PC-9 (cell line): ENCODE measurements at places on chromosomes 5 and 9. TPM values are rescaled to one million over a fixed set of nuclear protein-coding genes. Genes with fewer than 3 reads are reported as not detected.

DNA sequence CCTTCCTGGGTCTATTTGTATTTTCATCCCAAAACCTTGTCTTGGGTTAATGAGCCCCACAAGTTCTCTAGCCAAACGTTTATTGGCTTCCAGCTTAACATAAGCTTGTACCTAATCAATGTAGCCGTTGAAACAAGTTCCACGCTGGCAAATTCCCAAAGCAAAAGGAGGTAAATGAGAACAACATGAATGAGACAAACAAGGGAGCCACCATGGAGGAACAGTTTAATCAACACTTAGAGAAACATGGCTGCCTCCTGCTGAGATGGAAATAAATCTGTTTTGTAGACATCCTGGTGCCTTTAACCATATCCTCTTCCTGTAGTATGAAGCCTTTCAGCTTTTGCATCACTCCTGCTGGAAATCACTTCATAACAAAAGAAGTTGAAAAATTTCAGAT lies 166.6 kb upstream of the NFIB start:
- DNase-seq = no peak

DNA sequence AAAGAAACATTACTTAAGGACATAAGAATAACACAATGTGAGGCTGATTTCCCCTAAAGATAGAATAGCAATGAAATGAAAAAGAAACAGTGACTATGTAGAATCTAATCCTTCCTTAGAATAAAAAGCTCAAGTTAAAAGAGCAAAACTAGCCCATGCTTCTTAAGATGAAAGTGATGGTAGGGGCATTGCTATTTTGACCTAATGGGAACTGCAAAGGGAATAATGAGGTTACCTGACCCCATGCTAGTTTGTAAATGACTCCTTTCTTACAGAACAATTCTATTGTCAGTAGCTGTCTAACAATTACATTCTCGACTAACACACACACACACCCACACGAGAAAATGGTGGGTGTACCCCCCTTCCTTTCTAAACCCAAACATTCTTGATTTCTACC lies 575.8 kb downstream of the CSNK1G3 start:
- no peak for DNase-seq

Gene CENPK
- 34.6 and 45.6 TPM in 2 replicates for total RNA-seq

- no peak for DNase-seq
Measured at GRCh38 chr9:97848480-97849237, 4.4 kb upstream of the FOXE1 start.

DNA sequence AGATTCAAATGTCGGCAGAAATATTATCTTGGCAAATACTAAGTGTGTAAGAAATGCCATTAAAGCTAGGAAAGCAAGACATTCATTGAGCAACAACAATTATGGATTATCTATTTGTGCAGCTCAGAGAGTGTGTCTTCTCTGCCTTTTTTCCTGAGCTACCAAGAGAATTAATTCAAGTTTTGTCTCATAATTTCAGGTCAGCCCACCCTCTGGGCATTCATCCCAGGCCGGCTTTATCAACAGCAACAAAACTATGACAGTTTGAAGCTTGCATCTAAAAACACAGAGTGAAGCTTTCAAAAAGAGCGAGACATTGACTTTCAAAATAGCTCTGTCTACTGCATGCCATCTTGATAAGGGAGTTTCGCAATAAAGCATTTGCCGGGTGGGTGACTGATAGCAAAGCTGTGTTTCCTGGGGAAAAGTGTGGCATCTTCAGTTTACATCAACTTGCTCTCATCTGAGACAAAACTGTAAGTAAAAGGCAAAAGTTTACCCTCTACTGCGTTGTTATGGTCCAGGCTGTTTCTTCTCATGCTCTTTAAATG lies 182.4 kb downstream of the IRX1 start:
- no peak for DNase-seq

Gene ADAMTSL2
- total RNA-seq = 0.39 and 0.50 TPM in 2 replicates
